ENCODE measurements at places on chromosomes 12 and 14.

DNA sequence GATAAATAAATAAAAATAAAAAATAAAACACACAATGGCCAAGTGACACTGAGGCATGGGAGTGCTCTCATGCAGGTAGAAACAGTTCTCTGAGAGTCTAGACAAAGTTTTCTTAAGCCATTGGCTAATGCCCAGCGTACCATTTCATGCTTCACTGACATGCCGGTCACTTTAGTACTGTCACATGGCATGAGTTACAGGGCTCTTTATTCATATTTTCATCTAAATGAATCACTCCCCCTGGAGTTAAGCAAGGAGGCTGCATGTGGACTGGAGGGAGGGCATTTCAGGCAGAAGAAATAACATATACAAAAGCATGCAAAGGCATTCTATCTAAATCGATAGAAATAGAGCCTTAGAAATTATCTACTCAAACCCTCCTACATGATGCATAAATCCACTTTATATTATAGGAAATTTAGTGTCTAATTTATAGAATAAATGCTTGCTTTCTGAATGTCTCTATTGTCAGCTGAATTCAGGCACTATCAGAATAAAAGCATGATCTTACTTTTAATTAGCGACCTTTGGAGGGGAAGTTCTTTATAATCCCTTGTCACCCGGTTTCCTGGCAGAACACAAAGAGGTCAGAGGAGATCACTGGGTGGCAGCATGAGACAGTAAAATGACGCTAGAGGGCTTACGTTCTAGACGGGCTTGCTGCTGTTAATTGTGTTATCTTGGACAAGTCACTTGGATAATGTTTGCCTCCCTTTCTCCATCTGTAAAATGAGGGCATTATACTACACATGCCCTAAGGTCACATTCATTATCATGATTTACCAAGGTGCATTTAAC lies 17.5 kb downstream of the DYRK4 start:
- no peak for DNase-seq

DNA sequence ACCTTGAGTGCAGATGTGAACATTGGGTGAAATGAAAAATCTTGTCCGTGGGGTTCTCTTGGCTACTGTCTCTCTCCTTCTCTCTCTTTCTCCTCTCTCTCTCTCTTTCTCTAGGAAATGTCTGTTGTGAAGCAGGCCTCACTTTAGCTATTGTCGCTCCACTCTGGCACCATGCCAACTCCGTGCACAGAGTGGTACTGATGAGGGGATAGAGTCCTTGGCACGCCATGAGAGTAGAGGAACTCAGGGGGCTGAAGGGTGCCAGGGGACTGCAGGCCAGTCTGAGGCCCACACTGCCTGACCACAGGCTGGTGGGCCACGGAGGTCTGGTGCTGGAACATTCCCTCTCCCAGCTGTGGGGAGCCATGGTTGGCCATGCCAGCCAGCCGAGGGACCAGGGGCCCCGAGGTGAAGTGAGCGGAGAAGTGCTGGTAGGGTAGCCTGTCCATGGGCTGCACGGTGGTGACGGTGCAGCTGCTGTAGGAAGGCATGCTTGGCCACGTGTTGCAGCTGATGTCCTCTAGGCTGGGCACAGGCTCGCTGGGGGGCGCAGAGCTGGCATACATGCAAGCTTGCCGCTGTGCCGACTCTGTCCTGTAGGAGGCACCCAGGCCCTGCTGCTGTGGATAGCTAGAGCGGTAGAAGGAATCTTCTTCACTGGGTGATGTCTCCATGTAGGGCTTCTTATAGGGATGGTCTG lies 50.4 kb downstream of the TBX5 start:
- DNase-seq, result no peak

GRCh38 chr12:40502322-40502721 lies 189.9 kb upstream of the CNTN1 start:
- DNase-seq, result no peak

GRCh38 chr12:100229876-100230275 lies 29.3 kb downstream of the ACTR6 start:
- no peak for DNase-seq

GRCh38 chr12:24605916-24606315 lies 343.0 kb downstream of the BCAT1 start:
- DNase-seq, result no peak

DNA sequence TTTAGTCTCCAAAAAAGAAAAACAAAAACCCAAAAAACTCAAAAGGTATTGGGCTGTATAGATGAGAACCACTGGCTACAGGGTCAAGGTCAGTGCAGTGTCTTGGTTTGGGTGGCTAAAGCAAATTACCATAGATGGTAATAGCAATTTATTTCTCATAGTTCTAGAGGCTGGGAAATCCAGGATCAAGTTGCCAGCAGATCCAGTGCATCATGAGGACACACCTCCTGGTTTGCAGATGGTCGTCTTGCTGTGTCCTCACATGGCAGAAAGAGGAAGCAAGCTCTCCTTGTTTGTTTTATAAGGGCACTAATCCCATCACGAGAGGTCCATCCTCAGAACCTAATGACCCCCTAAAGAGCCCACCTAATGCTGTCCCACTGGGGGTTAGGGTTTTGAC lies 11.2 kb downstream of the COX14 start:
- no peak for DNase-seq

DNA sequence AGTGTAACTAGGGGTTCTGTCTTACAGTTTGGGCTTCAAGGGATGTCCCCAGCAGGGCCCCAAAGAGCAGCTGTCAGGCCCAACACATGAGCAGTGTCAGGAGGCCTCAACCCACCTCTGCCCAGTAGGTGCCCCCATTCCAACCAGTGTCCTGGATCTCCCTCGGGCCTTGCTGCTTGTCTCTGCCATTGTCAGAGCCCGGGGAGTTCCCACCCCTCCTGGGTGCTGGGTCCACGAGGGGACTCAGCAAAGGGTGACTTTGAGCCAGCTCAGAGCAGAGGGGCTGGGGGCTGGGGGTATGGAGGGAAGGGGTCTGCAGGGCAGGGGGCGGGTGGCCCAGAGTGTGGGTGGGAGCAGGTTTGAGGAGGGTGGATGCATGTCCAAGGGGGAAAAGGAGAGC lies 18.0 kb upstream of the BEGAIN start:
- DNase-seq, result no peak

DNA sequence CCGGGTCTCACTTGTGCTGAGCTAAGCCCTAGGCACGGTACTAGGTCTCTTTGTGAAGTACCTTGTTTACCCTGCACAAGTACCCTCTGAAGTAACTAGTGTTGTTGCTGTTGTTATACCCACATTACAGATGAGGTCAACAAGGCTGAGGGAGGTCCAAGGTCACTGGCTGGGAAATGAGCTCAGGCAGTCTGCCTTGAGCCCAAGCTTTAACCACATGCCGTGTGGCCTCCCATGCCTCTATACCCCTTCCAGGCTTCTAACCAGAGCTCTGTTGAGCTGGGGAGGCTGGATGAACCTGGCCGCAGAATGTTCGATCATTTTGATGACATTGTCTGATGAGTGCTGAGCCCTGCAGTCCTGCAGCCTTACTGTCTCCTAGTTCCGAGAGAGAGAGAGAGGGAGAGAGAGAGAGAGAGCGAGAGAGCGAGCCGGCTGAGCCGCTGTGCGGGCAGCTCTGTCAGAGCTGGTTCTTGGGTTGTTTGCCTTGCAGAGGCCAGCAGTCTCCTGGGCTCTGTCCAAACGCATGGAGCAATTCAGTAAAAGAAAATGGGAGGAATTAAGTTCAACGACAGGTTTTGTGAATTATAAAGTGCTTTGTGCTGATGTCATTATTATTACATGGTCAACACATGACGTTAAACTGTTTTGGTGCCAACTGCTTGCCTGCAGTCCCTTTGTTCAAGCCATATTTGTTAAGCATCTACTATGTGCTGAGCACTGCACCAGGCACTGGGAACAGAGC lies 13.1 kb downstream of the JDP2 start:
- DNase-seq, result no peak

DNA sequence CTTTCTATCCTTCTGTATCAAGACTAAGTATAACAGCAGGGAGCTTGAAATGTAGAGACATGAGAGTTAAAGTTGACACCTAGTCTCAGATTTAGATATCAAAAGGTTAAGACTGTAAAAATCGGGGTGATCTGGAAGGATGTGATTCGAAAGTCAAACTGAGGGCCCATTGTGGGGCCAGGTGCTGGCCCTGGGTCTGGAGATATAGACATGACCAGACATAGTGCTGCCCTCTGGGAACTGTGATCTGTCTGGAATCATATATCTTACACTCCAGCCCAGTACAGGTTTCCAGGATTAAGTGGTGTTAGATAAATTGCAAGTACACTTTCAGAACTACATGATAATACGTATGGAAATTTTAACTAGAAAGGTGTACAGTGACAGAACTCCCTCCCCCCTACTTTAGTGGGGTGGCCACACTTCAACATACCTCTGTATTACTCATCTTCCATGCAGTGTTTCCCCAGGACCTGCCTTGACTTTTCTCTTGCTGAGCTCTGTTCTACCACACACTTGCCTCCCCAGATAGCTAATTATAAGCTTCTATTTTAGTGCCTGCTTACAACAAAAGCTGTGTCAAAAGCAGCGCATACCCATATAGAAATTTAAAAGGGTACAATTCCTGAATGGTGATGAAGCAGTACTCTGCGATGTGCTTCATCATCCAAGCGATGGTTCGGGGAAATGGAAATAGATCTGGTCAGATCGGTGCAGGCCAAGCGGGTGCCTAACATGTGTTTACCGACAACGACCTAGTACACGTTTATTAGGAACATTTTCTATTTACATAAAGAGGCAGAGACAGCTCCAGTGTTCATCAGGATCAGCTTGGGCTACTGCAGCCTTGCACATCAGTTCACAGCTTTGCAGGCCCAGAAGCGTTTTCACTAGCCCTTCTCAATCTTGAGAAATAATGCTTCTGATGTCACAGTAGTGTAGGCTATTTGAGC lies 68.7 kb downstream of the ARF6 start:
- DNase-seq, result no peak

GRCh38 chr12:84161296-84161695 lies 751.3 kb downstream of the SLC6A15 start:
- DNase-seq, result no peak

DNA sequence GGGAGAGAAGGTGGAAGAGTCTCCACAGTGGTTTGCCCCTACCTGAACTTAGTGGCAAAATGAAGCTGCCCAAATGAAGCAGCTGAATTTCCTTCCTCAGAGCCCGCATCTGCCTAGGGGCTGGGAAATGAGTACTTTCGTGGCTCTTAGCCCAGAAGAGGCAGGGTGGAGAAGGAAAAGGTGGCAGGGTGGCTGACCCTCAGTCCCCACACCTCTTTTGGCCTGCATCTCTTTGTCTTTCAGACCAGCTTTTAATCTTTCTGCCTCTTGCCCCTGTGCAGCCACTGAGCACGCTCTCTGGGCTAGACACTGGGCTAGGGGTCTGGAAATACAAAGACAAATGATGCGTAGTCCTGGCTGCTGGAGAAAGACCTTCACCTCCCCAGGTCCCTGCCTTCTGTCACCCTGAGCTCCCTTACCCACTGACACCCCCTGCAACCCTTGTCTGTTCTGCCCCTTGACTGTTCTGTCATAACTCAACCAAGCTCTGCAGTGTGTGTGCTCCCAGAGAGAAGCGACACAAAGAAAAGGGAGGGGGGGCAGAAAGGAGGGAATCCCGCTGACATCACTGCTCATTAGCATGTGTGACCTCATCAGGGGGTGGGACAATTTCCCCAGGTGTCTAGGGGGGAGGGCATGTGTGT lies 371 bp upstream of the REM2 start:
- DNase-seq, result no peak

GRCh38 chr14:55731881-55732498 lies 152.0 kb downstream of the KTN1 start:
- DNase-seq, result no peak

GRCh38 chr14:44030831-44031383 lies 476.2 kb downstream of the FSCB start:
- no peak for DNase-seq

- no peak for DNase-seq
These were observed 74.9 kb downstream of the ANO2 start for GRCh38 chr12:5870183-5870582.

GRCh38 chr12:110530511-110530910 lies 28.4 kb downstream of the RAD9B start:
- DNase-seq, result no peak

DNA sequence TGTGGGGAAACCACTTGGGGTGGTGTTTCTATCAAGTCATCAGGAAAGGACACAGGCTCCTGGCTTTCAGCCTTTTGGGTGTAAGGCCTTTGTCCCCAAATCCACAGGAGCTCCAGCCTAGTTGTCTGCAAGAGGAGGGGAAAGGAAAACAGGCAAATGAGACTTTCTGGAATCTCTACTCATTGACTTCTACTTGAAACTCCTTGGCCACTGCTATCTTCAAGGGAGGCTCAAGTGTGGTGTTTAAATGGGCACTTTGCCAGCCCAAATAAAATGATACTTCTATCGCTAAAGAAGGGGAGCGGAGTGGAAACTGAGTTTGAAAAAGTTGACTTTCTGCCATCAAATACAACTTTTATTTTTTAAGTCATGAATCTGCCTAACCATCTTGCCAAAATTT lies 445.9 kb upstream of the RGS6 start:
- DNase-seq, result no peak

DNA sequence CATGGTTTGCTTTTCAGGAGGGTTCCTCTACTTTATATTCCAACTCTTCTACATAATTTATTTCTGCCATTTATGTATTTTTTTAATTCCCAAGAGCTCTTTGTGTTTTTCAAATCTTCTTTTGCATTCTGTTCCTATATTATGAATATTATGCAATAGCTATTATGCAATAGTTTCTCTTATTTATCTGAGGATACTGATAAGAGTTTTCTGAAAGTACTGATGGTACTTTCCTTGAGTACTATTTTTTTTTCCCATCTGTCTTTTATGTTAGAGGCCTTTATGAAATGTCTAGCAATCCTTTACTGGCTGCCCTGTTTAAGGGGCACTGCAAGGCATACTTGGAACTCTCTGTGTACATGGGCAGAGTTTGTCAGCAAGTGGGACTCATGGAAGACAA lies 93.4 kb downstream of the SLC41A2 start:
- DNase-seq, result no peak

DNA sequence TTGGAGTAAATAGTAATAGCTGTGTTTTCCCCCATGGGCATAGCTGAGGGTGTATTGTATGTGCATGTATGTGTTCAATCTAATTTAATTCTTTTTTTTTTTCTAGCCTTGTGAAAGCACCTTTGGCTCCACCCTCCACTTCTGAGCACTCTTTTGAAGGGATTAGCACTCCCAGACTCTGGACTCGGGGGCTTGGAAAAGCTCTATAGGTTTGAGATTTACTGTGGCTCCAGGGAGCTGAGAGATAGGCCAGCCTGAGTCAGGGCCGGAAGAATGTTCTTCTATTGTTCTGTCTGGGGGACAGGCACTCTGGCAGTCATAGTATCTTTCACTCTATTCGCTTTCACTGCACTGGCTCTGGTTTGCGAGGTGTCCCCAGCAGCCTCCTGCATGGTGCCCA lies 540.0 kb upstream of the TBX3 start:
- DNase-seq, result no peak

GRCh38 chr14:97281741-97282140 lies 484.6 kb downstream of the VRK1 start:
- DNase-seq, result no peak

GRCh38 chr14:91649930-91650329 lies 82.0 kb downstream of the CATSPERB start:
- DNase-seq, result peak; percentile 5

DNA sequence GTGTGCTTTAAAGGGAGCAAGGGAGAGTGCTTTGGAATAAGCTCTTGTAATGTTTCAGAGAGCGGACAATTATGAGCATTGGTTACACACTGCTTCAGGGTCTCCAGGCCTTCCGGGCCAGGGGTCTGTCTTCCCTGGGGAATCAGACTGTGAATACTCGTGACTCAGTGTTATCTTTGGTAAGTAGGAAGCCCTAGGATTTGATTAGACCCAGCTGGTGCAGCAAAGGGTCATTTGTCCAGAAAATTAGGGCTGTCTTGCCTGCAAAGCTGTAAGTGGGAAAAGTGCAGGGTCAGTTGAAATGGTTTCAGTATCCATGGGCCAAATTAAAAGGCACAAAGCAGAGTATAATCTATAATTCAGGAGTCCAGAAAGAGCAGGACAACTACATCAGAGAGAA lies 475.6 kb downstream of the MED13L start:
- no peak for DNase-seq

All from HS-5 (cell line).